Activated naive CD8-positive, alpha-beta T cell treated with anti-CD3 and anti-CD28 coated beads, Interleukin-2, amount 10 ng/mL, durations not matched to agents 7 days and 5 days (primary cell): ENCODE measurements at places on chromosomes 12 and 14.

DNA sequence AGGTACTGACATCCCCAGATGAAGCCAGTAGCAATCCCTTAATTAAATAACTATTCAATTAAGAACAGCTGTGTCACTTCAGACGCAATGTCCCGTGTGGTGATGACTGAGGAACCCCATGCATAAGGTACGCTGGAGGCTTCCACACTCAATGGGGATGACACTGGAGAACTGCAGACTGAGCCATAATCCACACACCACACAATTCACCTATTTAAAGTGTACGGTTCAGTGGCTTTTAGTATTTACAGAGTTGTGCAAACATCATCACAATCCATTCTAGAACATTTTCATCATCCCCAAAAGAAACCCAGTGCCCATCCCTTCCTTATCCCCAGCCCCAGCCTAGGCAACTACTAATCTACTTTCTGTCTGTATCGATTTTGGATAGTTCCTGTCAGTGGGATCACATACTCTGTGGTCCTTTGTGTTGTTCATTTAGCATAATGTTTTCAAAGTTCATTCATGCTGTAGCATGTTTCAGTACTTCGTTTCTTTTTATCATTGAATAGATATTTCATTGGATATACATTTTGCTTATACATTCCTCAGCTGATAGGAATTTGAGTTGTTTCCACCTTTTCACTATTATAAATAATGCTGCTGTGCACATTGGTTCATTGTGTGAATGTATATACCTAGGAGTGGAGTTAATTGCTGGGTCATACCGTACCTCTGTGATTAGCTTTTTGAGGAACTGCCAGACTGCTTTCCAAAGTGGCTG is 61.1 kb downstream of the NINJ2 start:
- DNase-seq = no peak

GRCh38 chr12:110785240-110785639 is 42.5 kb upstream of the PPP1CC start:
- no peak for DNase-seq

GRCh38 chr12:50195832-50196231 is 28.7 kb upstream of the CERS5 start:
- no peak for DNase-seq

DNA sequence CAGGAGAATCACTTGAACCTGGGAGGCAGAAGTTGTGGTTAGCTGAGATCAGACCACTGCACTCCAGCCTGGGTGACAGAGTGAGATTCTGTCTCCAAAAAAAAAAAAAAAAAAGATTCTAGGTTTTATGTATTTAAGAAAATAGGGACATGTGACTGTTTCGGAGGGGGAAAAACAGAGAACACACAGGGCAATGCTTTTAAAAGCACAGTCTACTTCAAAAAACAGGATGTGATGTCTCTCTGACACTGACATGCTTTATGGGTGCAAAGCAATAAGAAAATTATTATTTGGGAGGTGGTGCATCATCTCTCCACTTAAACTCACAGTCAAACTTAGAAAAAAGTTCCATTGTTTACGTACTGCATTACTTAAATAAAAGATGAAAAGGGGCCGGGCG is 28.7 kb downstream of the CLIP1 start:
- DNase-seq = no peak

DNA sequence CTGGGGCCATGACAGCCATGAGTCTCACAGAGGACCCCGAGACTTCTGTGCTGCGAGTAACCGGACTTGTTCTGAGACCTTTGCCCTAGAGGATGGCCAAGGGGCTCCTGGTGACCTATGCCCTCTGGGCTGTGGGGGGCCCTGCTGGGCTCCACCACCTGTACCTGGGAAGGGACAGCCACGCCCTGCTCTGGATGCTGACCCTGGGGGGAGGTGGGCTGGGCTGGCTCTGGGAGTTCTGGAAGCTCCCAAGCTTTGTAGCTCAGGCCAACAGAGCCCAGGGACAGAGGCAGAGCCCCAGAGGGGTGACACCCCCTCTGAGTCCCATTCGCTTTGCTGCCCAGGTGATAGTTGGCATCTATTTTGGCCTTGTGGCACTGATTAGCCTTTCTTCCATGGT is 2.1 kb downstream of the DNAJC22 start:
- DNase-seq = no peak

DNA sequence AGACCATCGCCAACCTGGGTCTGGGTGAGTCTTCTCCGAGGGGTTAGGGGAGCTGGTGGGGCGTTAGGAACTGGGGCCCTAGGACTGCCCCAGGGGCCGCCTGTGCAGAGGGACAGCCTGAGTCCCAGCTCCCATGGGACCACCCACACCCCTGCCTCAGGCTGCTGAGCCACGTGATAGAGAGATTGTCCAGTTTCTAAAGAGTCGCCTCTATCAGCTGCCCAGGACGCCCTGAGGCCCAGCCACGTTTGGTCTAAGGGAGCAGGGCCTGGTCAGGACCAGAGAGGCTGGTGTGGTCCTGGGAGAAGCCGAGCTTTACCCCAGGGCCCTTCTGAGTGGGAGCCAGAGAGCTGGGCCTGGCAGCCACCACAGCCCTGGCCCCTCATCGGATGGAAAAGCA is 107.1 kb downstream of the LGMN start:
- DNase-seq = no peak

GRCh38 chr12:6966351-6966750 is 4.1 kb downstream of the PHB2 start:
- no peak for DNase-seq

GRCh38 chr14:74980731-74981461 is 21.8 kb upstream of the EIF2B2 start:
- no peak for DNase-seq

- DNase-seq = no peak
Measured at GRCh38 chr14:68885226-68886108, 92.6 kb upstream of the ZFP36L1 start.

DNA sequence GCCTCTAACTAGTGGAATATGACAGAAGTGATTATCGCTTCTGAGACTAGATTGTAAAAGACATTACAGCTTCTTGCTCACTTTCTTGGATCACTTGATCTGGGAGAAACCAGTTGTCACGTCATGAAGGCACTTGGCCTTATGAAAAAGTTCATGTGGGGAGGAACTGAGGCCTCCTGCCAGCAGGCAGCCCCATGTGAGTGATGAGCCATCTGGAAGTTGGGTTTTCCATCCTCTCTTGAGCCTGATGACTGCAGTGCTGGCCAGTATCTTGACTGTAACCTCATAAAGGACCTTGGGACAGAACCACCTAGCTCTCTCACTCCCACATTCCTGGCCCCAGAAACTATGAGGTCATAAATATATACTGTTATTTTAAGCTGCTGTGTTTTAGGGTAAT is 28.0 kb downstream of the TTLL5 start:
- DNase-seq = no peak

GRCh38 chr12:114697741-114698565 is 14.0 kb upstream of the TBX3 start:
- DNase-seq = no peak

DNA sequence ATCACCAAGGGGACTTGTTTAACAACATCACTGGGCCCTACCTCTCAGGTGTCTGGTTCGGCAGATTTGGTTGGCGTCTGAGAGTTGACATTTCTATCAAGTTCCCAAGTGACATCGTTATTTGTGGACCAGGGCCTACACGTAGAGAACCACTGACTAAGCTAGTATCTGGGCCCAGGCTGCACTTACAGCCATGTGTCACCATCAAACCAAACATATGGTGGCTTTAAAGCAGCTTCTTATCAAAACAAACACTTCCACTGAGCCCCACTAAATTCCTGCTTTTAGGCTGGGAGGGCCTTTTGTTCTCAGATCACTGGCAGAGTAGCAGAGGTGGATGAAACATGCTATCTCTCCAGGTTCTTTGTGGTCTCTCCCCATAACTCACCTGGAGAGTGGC is 220.5 kb downstream of the PELI2 start:
- DNase-seq = no peak

GRCh38 chr12:66279123-66279712 is 23.1 kb upstream of the HELB start:
- peak; percentile 39 for DNase-seq

DNA sequence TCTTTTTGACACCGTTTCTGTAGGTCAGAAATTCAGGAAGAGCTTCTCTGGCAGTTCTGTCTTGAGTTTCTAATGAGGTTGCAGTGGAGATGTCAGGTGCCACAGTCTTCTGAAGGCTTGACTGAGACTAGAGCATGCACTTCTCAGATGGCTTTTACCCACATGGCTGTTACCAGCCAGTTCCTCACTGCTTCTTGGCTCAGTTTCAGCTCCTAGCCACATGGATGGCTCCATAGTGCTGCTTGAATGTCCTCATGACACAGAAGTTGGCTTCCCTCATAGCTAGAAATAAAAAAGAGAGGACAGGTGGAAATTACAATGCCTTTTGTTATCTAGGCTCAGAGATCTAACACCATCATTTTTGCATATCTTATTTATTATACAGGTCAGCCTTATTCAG is 38.1 kb upstream of the SLC2A13 start:
- DNase-seq = no peak

DNA sequence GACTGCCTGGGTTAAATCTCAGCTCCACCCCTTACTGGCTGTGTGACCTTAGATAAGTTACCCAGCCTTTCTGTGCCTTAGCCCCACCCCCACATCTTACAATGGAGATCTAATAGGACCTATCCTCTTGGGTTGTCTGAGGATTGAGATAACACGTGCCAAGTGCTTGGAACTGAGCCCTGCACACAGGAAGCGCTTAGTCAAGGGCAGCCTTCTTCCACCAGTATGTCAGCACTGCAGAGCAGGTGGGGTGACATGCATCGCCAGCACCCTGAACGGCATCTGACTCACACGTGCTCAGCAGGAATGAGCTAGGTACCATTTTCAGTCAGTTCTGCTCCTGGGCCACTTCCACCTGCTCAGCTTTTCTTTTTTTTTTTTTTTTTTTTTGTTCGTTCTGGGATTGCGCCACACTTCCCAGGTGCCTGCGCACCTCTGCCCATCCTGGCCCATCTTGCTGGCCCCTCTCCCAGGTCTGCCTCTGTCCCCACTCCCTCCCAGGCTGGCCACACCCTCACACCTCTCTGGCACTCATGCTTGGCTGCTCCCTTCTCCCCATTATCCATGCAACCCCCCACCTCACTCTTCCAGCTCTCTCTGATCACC is 19.6 kb downstream of the LGMN start:
- no peak for DNase-seq

GRCh38 chr14:36069535-36069900 is 107.0 kb downstream of the PTCSC3 start:
- DNase-seq = no peak

- no peak for DNase-seq
Measured at GRCh38 chr14:39988939-39989338, 556.7 kb upstream of the FBXO33 start.

GRCh38 chr12:76864791-76865400 is 13.9 kb downstream of the CSRP2 start:
- DNase-seq = no peak

DNA sequence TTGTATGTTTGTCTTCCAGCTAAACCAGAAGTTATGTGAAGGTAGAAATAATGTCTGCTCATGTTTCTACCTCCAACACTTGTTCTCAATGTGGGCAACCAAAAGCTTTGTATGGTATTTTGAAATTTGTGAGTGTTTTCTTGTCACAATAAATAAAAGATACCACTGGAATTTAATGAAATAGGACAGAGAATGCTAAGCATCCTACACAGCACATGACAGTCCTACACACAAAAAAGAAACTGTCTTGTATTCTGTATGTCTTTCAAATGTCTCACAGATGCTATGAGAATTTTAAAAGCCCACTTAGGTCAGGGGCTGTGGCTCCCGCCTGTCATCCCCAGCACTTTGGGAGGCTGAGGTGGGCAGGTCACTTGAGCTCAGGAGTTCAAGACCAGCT is 68.9 kb downstream of the RALGAPA1 start:
- no peak for DNase-seq

GRCh38 chr12:103975368-103975767 is 9.7 kb downstream of the TDG start:
- DNase-seq = no peak

DNA sequence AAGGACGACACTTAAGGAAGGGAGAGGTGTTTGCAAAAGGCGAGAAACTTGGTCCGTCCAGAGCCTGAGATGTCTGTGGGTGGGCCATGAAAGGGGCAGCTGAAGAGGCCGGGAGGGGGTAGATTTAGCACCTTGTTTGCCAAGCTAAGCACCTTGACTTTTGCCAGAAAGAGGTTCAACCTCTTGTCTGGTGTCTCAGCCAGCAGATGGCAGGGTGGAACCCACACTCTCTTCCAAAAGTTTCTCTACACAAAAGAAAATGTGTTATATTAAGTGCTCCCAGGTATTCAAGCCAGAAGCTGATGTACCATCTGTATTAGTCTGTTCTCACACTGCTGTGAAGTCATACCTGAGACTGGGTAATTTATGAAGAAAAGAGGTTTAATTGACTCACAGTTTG is 69.9 kb downstream of the SUDS3 start:
- DNase-seq = no peak

- DNase-seq = no peak
Measured at GRCh38 chr12:42741091-42741490, 151.5 kb upstream of the PRICKLE1 start.

DNA sequence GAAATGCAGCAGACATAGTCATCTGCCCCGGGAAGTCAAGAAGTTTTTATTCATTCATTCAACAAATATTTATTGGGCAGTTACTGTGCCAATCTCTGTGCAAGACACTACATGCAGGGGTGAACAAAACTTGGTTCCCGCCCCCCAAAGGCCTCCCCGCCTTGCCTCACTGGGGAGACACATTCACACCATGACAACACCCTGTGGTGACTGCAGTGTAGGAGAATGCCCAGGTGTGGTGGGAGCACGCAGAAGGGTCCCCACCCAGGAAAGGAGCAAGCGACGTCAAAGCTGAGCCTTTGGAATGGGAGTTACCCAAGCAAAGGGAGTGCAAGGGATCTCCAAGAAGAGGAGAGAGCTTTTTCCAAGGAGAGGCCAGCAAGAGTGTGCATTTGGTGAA is 1.6 kb upstream of the AQP6 start:
- no peak for DNase-seq

DNA sequence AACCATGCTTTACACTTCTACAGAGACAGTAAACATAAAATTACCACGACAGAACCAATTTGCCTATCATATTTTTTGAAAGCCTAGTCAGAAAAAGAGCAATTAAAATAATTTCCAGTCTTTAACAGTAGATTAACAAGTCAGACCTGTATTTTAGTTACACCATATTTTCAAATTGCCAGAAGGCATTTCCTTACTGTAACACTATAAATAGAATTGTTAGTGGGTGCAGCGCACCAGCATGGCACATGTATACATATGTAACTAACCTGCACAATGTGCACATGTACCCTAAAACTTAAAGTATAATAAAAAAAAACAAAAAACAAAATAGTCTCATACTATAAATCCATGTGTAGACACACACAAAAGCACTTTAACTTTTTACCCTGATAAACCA is 16.0 kb downstream of the SOS2 start:
- no peak for DNase-seq

GRCh38 chr12:109729371-109729781 is 15.8 kb downstream of the FAM222A start:
- DNase-seq = peak; percentile 14

- no peak for DNase-seq
Measured at GRCh38 chr12:15074351-15074750, 101.5 kb downstream of the PDE6H start.
